ENCODE measurements at places on chromosomes 2 and 18. TPM values are rescaled to one million over a fixed set of nuclear protein-coding genes. Genes with fewer than 3 reads are reported as not detected.
A peak's percentile ranks its signal among the peaks of the same experiment; 100 is the strongest.

The POTEC gene
- polyA plus RNA-seq: not detected

GRCh38 chr2:42314892-42315468, 46.0 kb downstream of the COX7A2L start:
- no peak for DNase-seq

GRCh38 chr2:232260075-232260474, 118.5 kb upstream of the ALPP start:
- DNase-seq: peak; percentile 28

The NAGK gene
- polyA plus RNA-seq: 62.4 TPM

- no peak for DNase-seq
Observed at GRCh38 chr2:12416600-12416999, 300.1 kb upstream of the TRIB2 start.

The RAPGEF4 gene
- polyA plus RNA-seq: 5.5 TPM

GRCh38 chr2:12381543-12382325, 335.0 kb upstream of the TRIB2 start:
- DNase-seq: no peak

DNA sequence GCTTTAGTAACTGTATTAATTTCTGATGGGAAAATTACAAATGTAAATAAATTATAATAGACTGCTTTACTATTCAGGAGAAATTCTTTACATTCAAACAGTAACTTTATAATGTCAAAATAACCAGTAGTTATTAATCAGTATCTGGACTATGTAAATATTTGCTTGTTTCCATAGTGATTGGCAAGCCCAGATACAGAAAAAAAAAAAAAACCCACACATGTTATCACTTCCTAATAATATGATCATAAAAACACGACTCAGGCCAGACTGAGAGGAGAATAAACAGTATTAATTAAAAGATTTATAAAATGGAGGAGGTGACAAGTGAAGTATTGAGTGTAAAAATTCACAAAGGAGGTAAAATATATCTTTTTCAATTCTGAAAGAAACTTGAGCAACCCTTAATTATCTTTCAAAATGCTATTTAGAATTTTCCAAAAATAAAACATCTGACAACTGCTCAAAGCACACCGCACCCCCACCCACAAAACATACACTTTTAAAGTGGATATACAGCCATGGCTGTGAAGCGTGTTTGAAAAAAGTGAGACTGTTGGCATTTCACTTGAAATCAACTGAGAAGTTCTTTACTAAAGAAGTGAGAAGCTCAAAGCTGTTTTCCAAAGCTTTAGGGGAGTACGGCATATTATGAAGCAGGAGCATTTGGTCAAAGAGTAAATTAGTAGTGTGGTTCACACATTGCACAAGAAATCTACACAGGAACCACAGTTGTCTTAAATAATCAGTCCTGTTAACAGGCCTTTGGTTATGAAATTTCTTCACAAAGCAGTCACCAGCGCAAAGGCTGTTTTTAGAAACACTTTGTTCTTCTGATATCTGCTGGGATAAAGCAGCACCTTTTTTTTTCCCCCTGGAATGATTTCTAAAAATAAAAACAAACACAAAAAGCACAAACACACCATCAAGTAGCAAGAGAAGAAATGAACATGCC, 475.8 kb downstream of the TXNL1 start:
- peak; percentile 68 for DNase-seq

- DNase-seq: no peak
Observed at GRCh38 chr18:10050956-10051355, 137.1 kb downstream of the VAPA start.

The SLC14A1 gene
- polyA plus RNA-seq: 6.2 TPM

- DNase-seq: no peak
Observed at GRCh38 chr18:63410792-63411191, 11.5 kb downstream of the VPS4B start.

- DNase-seq: no peak
Observed at GRCh38 chr2:30756051-30756719, 51.1 kb downstream of the CAPN13 start.

The ABI2 gene
- 39.2 TPM for polyA plus RNA-seq

GRCh38 chr2:119218478-119219064, 5.1 kb upstream of the STEAP3 start:
- peak; percentile 44 for DNase-seq

The CCDC74B gene
- polyA plus RNA-seq: 2.6 TPM

GRCh38 chr2:19846030-19846429, 55.8 kb downstream of the TTC32 start:
- DNase-seq: no peak

GRCh38 chr2:82811946-82812345, 1647.1 kb downstream of the SUCLG1 start:
- DNase-seq: no peak

GRCh38 chr2:72138921-72139381, 8.7 kb downstream of the CYP26B1 start:
- DNase-seq: no peak

The BMP10 gene
- polyA plus RNA-seq: not detected
